ENCODE measurements at places on chromosomes 6 and 20. TPM values are rescaled to one million over a fixed set of nuclear protein-coding genes. Genes with fewer than 3 reads are reported as not detected.
A peak's percentile ranks its signal among the peaks of the same experiment; 100 is the strongest.

- no peak for DNase-seq
Measured at GRCh38 chr6:157620944-157621343, 202.1 kb upstream of the SNX9 start.

DNA sequence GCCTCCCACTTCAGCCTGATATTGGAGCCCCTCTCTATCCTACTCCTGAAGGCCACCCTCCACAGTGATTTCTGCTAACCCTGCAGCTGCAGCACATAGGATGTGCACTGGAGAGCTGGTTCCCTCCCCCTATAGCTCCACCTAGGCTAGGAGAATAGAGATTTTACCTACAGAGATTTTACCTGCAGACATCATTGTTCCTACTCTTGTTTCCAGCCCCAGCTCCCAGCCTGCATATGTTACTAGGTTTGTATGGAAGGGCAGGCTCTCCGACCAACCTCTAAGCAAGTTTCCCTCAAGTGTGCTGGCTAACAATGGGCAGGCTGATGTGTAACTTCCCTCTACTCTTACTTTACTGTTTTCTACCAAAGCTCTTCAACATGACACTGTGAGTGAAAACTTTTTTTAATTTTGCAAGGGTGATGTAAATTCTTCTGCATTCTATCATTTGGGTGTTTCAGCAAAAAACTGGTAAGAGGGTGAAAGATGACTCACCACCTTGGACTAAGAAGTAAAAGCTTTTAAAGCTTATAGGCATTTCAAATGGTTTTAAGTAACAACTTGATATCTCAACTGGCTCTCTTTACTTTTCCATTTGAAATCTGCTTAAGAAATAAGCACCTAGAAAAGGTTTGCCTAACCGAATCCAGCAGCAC, 106.8 kb downstream of the CDK19 start:
- DNase-seq: peak; percentile 13

DNA sequence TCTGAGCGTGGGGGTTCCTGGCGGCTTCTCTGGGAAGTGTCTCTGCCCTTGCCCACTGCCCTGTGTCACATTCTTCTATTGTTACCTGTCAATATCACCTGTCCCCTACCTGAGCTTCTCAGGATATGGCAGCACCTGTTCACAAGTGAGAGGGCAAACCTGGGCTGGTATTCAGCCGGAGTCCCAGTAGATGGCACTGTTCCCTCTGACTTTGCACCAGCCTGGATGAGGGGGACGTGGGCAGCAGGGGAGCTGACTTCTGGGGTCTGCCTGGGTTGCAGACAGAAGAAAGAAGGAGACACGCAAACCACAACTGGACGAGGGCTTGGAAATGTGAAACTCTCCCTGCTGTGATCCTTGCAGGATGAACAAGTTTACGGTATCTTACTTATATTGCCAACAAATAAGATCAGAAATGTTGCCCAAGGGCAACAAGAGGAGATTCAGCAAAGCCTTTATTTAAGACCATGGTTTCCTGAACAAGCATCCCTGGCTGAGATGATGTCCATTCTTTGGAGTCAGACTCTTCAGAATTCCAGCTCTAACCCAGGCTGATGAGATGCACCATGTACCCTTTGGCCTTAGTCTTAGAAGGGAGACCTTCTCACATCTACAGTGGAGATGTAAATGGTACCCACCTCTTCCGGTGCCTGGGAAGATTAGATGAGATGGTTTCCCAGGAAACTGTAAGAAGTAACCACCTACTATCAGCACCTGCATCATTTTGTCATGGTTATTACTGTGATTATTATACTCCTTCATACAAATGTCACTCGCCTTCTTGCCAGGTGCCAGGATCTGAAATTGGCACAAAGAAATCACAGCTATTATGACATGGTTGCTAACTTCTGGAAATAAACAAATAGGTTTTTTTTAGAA, 400.0 kb upstream of the CDH4 start:
- DNase-seq: no peak

DNA sequence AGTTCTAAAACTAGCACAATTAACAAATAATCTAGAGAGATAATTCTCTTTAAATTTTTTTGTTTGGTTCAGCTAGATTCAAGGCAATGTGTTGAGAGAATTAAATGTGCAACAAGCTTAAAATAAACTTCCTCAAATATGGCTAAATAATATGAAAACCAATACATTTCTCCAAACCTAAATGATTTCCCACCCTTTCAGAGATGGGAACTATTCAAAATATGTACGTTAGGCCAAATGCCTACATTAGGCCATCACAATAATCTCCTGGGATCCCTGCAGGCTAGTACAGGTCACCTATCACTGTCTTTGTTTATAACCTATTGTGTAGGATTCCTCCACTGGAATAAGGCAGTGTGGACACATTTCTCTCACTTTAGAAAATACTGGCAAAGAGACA, 1.7 kb downstream of the FAXC start:
- DNase-seq: no peak

GRCh38 chr6:123715006-123715863, 78.5 kb upstream of the TRDN start:
- peak; percentile 14 for DNase-seq

The MLN gene
- total RNA-seq: not detected

The KCNK17 gene
- not detected for total RNA-seq

The GINS1 gene
- total RNA-seq: 31.0 TPM
